ENCODE measurements at places on chromosomes 1 and 21.

DNA sequence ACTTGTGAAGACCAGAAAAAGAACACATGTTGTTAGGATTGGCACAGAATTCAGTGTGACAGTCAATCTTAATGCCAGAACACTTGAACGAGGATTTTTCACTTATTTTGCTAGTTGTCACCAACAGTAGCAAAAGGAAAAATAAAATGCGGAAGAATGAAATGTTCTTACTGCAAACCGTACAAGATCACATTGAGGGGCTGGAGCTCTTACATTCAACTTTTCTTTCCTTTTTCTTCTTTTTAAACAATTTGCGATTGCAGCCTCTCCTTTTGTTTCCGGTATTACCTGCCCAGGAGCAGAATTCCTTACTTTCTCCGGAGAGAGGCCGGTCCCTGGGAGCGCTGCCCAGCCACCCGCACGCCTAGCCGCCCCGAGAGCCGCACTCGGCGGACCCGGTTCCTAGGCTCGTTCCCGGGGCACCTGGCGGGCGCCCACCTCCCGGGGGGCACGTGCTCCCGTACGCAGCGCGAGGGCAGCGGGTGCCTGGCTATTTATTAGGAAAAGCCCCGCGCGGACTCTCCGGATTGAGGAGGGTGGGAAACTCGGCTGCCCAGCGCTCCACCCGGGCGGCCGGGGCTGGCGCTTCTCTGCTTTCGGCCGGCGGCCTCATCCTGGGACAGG is 1.2 kb upstream of the CAMTA1 start:
- DNase-seq, result no peak

DNA sequence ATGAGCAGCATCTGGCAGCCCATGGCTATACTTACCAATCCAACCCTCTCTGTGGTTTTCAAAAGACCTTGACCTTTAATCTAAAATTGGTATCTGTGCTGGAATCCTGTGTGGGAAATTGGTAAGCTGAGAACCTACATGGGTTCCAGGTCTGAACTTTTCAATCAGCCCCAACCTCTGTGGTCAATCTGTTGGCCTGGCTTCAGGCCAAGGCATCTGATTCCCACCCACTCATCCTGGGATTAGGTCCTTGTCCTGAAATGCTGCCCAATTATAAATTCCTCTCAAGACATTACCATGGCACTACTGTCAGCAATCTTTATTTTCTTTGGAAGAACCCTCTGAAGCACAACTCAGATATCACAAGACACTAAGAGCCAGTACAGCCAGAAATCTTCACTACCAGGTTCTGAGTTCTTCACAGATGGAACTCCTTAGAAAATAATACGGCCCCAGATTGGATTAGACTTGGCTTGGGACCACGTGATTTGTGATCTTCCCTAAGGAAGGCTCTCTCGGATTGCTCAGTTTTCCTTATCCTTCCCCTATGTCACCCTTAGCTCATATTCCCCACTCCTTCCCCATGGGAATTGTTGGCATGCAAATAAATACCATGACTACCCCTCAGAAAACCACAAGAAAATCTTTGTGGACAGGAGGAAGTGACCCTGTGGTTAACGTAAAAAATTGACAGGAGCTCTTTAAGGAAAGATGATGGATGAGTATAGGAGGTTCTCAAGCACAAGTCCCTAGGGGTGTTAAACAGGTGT is 207.9 kb upstream of the ST6GALNAC5 start:
- DNase-seq, result no peak

- DNase-seq, result no peak
Measured at GRCh38 chr1:243413431-243414151, 157.8 kb downstream of the SDCCAG8 start.

DNA sequence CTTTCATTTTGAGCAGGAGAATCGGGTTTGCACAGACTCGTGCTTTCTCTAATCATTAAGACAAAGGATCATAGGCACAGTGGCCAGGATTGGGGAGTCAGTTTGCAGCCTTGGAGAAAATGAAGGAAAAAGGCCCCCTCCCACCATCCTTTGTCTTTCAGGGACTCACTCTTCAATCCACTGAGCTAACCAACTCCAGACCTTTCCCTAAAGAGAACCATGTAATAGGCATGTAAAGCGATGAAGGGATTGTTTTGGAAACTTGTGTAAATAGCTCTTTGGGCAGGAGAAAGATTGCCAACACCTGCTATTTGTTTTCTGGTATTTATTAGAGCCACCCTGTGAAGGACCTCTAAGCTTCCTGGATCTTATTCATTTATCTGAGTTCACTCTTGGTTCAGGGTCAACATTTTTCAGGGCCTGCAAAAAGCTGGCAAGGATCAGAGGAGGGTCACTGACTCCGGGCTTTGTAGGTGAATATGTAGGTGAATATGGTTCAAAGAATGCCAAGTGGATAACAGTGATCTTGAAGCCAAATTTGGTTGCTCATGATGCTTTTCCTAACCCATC is 192.6 kb upstream of the FGGY start:
- no peak for DNase-seq

GRCh38 chr21:40047993-40048730 is 180.9 kb downstream of the PCP4 start:
- DNase-seq, result peak; percentile 15

DNA sequence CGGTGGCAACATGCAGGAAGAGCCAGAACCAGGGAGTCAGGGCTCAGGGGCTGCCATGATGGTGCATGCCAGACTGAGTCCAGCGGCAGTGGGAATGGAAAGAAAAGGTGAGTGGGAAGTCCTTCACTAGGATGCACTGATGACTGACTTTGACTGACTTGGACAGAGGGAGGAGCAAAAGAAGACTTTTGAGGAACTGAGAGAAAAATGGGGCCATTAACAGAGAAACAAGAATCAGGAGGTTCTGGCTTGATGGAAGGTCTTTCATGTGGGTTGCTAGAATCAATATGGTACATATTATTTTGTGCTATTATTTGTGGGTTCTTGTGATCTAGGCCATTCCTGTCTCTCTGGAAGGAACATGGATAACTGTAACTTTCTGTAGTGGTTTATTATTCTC is 454.6 kb upstream of the PROX1 start:
- no peak for DNase-seq

- DNase-seq, result no peak
Measured at GRCh38 chr1:182724215-182724614, 39.8 kb upstream of the RGS8 start.

DNA sequence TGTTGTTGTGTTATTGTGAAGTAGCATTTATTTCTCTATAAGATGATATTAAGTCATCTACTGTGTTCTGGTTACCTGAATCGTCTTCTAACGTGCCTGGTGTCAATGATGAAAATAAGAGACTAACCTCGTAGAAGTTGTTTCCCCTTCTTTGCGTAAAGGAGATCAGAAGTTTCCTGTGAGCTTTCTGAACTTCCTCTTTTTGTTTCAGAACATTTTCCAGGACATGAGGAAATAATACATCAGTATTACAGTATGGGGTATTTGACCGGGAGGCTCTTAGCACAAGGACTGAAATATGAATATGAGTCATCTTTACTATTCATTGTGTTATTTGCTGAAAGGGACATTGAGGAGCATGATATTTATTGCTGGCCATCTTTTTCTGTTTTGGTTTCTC is 1.3 kb downstream of the ST6GALNAC3 start:
- DNase-seq, result no peak

- DNase-seq, result no peak
Measured at GRCh38 chr1:236023926-236024565, 40.8 kb downstream of the NID1 start.

- no peak for DNase-seq
Measured at GRCh38 chr21:17352996-17353655, 159.7 kb upstream of the CXADR start.

DNA sequence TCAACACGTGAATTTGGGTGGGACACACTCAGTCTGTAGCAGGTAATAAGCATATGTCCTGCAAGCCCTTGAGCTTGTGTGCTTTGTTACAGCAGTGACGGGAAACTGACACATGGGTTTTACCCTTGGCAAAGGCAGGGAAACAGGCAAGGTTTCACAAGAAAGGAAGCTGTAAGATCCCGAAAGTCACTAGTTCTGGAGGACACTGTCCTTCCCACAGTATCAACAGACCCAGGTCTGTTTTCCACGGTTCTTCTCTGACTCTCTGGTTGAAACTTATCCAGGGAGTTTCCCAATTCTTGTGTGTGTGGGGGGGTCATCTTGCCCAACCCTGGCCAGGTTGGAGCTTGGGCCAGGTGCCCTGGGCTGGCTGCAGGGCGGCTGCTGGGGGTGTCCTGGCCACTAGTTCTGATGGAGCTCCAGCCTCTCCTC is 29.3 kb upstream of the ZBTB21 start:
- peak; percentile 65 for DNase-seq

- peak; percentile 62 for DNase-seq
Measured at GRCh38 chr1:200558866-200559459, 61.6 kb downstream of the KIF14 start.

- peak; percentile 21 for DNase-seq
Measured at GRCh38 chr1:69524015-69524414, 43.7 kb upstream of the LRRC7 start.

GRCh38 chr1:230707732-230708630 is 5.9 kb downstream of the AGT start:
- no peak for DNase-seq

- DNase-seq, result no peak
Measured at GRCh38 chr21:23812485-23812884, 1794.8 kb downstream of the MRPL39 start.

- no peak for DNase-seq
Measured at GRCh38 chr1:57146100-57146499, 180.3 kb upstream of the C8B start.

DNA sequence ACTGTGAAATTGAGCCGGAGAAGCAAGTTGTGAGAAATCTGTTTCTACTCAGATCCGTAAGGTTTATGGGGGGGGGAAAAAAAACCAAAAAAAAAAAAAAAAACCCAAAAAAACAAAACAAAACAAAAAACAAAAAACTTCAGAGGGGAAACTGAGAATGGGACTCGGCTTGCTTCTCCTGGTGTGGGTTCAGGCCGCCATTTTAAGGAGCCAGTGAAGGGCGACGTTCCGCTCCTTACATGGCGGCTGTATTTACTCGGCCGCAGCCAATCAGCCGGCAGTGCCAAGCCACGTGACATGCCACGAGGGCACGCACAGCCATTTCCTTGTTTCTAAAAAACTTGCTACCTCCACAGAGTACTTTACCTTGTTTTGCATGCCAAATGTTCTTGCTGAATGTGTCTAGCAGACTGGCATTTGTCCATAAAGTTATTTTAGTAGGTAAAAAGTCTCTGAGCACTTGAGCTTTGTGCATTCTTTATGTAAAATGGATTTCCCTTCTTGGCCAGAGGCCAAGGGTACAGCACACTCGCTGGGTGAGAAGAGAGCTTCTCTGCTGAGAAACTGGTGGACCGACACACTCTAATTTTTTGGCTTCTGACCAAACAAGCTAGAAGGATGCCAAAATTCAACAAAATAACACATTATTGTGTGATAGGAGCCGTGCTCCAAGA is 101.8 kb downstream of the NFIA start:
- DNase-seq, result peak; percentile 74

- DNase-seq, result peak; percentile 48
Measured at GRCh38 chr1:185480545-185480944, 163.5 kb upstream of the IVNS1ABP start.

All from AG08395 (cell line).